D341Med (cell line): ENCODE measurements at places on chromosomes 16 and 17.

DNA sequence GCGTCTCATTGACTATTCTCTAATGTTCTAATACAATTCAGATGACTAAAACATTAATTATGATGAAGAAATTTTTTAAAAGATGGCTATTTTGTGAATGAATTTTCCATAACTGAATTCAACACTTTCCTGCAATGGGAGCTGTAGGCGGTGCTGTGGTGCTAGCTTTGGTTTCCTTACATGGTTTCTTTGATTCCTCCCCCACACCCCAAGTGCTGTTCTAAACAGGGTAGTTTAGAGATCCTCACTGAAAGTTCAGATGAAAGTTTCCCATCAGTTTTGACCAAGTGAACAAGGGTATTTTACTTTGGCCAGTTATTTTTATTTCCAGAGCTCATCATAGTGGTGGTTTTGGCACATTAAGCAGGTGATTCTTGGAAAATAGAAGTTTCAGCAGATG, 26.0 kb upstream of the MRC2 start:
- DNase-seq: no peak

DNA sequence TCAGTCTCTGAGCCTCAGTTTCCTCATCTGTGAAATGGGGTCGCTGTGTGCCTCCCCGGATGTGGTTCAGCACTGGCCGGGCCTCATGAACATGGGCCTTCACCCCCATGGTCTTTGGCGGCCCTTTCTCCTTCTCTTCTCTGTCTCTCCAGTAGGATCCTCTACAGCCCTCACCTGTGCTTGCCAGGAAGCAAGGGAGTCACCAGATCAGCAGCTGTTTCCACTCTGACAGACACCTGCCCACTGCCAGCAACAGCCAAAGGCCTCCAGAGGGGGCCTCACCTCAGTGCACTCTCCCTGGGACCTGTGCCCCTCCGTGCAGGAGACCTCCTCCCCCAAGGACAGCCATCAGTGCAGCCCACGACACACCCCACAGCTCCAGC, 89.4 kb downstream of the C16orf78 start:
- DNase-seq: no peak

DNA sequence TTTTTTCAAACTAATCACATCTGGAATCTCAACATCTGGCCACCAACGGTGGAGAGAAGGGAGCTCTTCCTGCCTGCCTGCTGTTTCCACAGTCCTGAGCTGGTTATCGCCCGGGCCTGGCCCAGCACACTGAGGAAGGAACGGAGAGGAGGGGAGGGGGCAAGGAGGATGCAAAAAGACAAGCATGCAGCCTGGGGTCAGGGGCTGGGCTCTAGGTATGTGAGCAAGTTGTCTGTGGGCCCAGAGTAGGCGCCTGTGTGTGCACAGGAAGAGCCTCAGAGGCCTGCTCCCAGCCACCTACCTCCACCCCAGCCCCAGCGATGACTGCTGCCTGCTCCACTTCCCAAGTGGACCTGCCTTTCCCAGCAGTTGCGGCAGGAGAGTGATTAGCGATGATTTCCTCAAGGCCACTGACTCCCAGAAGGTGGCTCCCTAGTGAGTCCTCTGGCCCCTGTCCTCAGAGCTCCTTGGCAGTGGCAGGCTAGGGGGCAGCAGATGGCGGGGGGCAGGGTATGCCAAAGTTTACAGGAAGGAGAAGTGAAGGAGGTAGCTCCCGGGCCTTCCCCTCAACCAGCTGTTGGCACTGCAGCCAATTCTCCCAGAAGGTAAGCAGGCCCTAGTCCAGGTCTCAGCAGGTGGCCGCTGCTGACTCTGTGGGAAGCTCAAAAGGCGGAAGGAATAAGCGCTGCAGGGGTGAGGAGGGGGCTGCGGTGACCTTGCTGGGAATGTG, 27.0 kb upstream of the RASD1 start:
- no peak for DNase-seq

- DNase-seq: no peak
Observed at GRCh38 chr17:9356488-9356911, 219.1 kb downstream of the STX8 start.

- DNase-seq: no peak
Observed at GRCh38 chr16:79294568-79294967, 306.0 kb downstream of the MAF start.

- DNase-seq: no peak
Observed at GRCh38 chr16:73792199-73793020, 504.2 kb upstream of the PSMD7 start.

DNA sequence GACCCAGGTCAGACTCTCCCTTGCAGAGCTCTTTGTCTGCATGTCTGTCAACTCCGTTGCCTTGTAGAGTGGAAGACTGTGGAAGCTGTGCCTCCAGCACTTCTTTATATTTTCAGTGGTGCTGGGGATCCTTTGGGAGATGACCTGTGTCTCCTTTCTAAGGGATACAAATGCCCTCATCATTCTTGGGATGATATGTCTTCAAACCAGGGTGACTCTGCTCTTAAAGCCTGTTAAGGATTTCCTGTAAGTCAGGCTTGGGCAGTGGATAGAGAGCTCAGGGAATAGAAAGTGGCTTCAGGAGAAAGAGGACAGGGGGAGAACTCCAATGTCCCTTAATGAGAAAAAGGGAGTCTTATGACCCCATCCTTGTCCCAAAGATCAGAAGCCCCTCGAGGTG, 1.5 kb downstream of the HOXB3 start:
- no peak for DNase-seq

DNA sequence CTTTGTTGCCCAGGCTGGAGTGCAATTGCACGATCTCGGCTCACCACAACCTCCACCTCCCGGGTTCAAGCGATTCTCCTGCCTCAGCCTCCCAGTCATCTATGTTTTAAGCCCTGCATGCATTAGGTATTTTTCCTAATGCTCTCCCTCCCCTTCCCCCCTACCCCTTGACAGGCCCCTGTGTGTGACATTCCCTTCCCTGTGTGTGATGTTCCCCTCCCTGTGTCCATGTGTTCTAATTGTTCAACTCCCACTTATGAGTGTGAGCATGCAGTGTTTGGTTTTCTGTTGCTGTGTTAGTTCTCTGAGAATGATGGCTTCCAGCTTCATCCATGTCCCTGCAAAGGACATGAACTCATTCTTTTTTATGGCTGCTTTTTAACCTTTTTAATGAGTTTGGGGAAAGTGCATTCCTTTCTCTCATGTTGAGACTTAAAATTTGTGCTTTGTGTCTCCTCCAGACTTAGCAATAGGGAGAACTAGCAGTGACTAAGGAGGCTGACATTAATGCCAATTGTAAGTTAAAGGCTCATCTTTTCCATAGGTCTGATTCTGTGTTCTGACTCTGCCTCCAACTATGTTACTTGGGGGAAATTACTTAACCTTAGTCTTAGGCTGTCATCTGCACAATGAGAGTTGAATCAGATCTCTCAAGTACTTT, 17.7 kb upstream of the PHAF1 start:
- no peak for DNase-seq

DNA sequence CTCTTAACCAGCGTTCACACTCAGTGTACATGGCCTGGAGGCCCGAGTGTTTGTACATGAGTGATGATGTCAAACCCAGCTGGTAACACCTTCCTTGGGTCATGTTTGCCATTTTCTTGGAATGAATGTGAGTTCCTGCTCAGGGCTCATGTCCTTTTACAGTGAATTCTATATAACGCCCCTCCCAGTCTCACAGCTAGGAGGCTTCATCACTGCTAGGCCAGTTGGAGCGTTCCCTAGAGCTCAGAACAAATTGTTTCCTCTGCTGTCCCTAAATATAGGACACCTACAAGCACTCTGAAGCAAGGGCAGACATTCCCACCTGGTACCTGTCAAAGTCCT, 5.5 kb downstream of the TIMM22 start:
- no peak for DNase-seq

DNA sequence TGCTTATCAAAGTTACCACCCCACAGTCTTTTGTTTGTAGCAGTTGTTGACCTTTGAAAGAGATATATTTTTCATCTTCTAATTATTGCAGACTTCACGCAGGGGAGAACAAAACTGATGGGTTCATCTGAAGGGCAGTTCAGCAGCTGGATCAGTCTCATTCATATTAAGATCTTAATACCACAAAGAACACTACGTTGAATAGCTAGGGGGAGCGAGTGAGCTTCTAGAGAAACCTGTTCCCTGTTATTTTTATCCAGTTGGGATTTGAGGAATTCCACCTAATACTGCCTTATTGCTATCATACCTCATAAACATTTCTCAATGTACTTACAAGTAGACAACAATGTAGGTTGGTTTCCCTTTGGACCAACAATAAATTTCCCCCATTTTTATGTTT, 306.1 kb upstream of the KIF2B start:
- peak; percentile 42 for DNase-seq

DNA sequence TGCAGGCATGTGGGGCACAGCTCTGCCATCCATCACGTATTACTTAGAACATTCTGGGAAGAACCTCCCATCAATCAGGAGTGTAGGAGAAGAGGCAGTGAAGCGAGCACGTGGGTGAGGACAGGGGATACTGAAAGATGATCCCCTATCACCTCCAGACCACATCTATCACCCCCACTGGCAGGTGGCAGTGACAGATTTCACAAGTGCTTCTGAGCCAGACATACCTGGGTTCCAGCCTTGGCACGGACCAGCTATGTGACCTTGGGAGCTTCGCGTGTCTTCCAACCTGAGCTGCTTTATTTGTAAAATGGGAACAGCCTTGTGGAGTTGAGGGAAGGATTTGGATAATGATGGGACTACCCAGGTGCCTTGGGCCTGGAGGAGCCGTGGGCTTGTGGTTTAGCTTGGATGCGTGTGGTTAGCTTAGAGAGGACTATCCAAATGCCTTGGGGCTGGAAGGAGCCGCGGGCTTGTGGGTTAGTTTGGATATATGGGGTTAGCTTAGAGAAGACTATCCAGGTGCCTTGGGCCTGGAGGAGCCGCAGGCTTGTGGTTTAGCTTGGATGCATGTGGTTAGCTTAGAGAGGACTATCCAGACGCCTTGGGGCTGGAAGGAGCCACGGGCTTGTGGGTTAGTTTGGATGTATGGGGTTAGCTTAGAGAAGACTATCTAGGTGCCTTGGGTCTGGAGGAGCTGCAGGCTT, 206.4 kb downstream of the ENGASE start:
- no peak for DNase-seq

GRCh38 chr16:74607310-74607961, 522 bp upstream of the GLG1 start:
- no peak for DNase-seq

DNA sequence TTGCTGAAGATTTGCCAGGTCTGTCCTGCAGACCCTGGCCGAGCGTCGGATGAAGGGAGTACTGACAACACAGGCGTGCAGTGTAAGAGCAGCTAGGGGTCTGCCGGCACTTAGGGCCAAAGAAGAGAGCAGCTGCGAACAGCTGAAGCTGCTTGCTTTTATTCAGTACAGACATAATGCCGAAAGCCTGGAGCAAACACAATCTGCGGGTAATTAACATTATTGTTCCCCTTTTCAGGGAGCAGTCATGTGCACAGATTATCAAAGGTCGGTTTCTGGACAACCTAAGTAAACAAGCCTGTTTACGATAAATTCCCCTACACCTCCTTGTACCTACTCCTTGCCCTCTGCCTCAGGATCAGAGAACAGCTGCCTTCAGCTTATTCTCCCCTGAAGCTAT, 12.0 kb upstream of the KRT23 start:
- no peak for DNase-seq

- peak; percentile 18 for DNase-seq
Observed at GRCh38 chr16:11390573-11391495, 45.6 kb downstream of the RMI2 start.

GRCh38 chr16:83116274-83116892, 489.6 kb downstream of the CDH13 start:
- no peak for DNase-seq

- peak; percentile 72 for DNase-seq
Observed at GRCh38 chr17:1047177-1047878, 50.4 kb downstream of the TIMM22 start.

- no peak for DNase-seq
Observed at GRCh38 chr17:8488901-8489300, 53.2 kb downstream of the NDEL1 start.

DNA sequence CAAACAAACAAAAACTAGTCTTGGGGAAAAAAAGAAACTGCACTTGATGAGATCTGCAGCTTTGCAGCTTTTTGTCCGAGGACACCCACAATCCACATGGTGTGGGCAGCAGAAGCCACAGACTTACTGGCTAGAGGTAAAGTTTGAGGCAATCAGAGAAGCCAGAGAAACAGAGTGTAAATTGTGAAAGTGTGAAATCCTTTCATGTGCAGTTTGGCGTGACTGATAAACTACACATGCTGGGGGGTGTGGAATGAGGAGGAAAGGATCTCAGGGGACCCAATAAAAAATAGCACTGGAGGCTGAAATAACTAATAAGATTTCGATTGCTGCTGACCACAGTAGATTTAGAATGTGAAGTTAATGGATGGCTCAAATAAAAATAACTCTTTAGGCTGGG, 42.4 kb upstream of the HOXB13 start:
- DNase-seq: no peak

DNA sequence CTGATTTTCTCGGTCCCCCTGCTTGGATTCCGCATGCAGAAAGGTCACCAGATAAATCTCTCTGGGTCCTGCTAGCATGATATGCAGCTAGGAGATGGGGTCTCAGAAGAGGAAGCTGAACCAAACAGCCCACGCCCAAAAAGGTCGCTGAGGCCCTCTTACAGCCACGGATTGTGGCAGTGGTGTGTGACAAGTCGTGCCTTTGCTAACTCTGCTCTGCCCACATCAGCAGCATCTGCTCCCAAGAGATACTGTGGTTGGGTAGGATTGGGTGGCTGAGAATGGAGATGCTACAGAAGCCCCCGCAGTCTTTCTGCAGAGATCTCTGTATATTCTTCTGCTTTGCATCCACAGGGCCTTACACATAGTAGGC, 15.2 kb upstream of the SKAP1 start:
- no peak for DNase-seq

DNA sequence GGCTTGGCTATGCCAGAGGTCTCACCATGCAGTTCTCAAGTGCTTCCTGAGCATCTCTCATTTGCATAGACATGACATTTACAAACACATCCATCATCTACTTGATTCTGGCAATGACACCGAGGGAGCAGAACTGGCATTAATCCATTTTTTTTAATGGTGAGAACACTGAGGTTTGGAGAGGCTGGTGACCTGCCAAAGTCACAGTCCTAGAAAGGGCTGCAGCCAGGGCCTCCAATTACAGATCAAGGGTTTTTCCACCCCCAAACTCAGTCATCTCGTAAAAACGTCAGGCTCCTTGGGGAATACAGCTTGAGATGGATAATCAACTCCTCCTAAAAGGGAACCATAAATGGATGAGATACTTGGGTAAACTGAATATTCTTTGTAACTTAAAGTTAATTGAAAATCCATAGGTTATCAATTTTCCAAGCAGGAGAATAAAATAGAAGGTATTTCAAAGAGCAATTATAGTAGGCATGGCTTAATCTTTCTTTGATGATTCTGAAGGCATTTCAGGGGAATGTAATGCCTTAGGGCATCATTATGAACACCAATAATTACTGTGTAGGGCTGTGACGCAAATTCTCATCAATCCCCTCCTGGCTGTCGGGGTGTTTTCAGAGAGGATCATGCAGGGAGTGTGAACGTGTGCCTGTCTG, 9.4 kb upstream of the MEOX1 start:
- DNase-seq: no peak
